ENCODE measurements at places on chromosomes 7 and 10. TPM values are rescaled to one million over a fixed set of nuclear protein-coding genes. Genes with fewer than 3 reads are reported as not detected.

The TMEM273 gene
- 17.9 TPM for total RNA-seq

The MORN4 gene
- 1.7 TPM for total RNA-seq

The ASAH2 gene
- 2.5 TPM for total RNA-seq

The SEMA3D gene
- total RNA-seq, result 2.2 TPM

The SPRN gene
- not detected for total RNA-seq

The SHTN1 gene
- total RNA-seq, result 7.4 TPM

The MPP7 gene
- total RNA-seq, result 24.8 TPM

The CLDN12 gene
- total RNA-seq, result 21.4 TPM

The EBF3 gene
- 10.6 TPM for total RNA-seq

The ADRB1 gene
- total RNA-seq, result not detected

The PHKG1 gene
- not detected for total RNA-seq

The SPDYE2B gene
- total RNA-seq, result not detected

The RAMP3 gene
- 50.1 TPM for total RNA-seq

The GATA3 gene
- total RNA-seq, result 8.6 TPM

The TMEM236 gene
- total RNA-seq, result not detected

The FIGNL1 gene
- 7.9 TPM for total RNA-seq

The GSTK1 gene
- total RNA-seq, result 127 TPM

The SORCS3 gene
- total RNA-seq, result 0.25 TPM

The NUDT13 gene
- 2.9 TPM for total RNA-seq

The TMEM225B gene
- 1.2 TPM for total RNA-seq

The NKX6-2 gene
- 0.49 TPM for total RNA-seq

The ABCC2 gene
- 1.7 TPM for total RNA-seq

The CUL2 gene
- 18.7 TPM for total RNA-seq

The ZNF479 gene
- total RNA-seq, result not detected
